Fibroblast of skin of scalp (primary cell): ENCODE measurements at places on chromosomes 5 and 9.

DNA sequence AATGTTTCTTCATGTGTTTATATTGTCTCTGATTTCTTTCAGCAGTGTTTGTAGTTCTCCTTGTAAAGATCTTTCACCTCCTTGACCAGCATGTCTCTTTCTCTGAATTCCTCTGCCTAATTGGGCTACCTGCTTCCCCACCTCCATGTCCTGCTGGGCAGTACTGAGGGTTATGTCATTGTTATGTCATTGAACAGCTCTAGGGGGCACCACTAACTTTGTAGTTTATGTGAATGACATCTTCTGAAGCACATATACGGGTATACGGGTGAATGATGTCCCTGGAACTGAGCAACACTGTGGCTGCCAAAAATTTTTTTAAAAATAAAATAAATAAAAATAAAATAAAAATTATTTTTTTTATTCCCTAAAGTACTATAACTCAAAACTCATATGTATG lies 16.9 kb upstream of the SNCAIP start:
- no peak for DNase-seq

- no peak for DNase-seq
Observed at GRCh38 chr5:32837211-32837610, 126.1 kb downstream of the NPR3 start.

DNA sequence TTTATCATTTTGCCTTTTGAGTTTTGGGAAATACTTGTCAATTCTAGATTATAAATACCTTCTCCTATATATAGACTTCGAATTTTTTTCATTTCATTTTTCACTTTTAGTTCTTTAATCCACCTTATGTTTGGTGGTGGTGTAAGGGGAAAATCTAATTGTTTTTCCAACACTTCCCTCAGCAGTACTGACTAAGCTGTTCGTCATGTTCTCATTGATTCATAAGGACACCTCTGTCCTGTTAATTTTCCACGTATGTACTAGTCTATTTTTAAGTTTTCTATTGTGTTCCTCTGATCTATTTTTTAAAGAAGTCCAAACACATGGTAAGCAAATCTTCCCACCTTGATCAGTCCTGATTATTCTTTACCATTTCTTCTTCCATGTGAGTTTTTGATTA lies 254.2 kb downstream of the SYK start:
- no peak for DNase-seq

DNA sequence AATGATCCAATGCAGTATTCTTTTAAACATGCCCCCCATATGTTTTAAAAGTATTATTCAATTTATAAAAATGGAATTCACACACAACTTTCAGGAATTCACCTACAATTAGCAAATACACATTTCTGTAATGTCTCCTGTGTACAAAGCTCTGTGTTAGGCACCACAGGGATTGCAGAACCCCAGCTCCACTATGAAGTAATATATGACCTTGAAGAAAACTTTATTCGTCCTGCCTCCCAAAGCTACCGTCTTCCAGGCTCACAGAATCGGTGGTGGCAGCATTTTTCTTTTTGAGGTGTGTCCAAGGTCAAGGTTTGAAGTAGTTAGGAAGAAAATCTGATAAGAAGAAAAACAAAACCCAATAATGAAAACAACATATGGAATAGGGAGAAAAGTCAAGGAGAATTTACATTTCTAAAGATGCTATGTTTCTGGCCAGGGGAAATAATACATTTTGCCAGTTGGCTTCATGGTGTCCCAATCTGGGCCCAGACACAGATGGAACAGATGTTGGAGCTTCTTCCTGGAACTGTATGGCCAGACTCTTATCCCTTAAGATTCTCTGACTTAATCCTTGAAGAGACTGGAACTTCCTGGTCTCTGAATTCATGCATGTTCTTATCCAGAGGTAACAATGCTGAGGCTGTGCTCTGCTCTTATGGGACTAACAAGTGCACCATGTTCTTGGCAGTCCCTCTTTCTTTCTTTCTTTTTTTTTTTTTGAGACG lies 22.0 kb upstream of the LVRN start:
- no peak for DNase-seq

DNA sequence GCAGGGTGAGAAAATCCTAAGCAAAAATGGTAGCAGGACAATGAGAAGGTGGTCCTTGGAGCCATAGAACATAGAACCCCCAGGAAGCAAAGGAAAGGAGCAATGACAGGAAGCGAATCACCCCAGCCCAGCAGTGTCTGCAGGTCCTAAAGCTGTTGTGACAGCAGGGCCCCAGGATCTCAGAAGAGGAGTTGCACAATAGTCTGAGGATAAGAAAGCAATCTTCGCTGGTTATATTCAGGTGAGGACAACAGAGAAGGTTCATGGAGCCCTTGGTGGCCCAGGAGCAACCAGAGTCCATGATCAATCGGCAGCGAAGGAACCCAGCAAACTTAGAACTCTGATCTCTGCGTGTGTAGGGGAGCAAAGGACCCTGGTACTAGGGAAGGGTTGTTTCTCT lies 234.8 kb upstream of the IRX2 start:
- DNase-seq: no peak

- no peak for DNase-seq
Observed at GRCh38 chr5:176778921-176779465, 31.4 kb upstream of the UNC5A start.

GRCh38 chr9:38081356-38082108 lies 12.5 kb upstream of the SHB start:
- no peak for DNase-seq

GRCh38 chr5:1012313-1012841 lies 3.8 kb downstream of the NKD2 start:
- no peak for DNase-seq

GRCh38 chr5:71601222-71602026 lies 14.3 kb downstream of the MCCC2 start:
- peak; percentile 86 for DNase-seq

DNA sequence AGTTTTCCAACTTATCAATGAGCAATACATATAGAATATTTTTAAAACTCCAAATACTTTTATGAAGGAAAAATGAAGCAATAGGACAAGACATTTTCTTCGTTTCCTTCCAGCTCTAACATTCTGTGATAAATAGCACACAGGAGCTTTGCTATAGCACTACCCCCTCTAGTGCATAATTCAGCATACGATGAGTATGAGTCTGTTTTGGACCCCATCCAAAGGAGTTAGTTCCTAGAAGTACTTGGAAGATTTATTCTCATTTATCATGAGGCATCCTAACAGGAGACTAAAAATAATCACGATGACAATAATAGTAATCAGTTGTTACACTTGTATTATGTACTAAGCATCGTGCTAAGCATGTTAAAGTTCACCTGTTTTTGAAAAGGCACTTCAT lies 1061.3 kb upstream of the DMAC1 start:
- DNase-seq: peak; percentile 83

DNA sequence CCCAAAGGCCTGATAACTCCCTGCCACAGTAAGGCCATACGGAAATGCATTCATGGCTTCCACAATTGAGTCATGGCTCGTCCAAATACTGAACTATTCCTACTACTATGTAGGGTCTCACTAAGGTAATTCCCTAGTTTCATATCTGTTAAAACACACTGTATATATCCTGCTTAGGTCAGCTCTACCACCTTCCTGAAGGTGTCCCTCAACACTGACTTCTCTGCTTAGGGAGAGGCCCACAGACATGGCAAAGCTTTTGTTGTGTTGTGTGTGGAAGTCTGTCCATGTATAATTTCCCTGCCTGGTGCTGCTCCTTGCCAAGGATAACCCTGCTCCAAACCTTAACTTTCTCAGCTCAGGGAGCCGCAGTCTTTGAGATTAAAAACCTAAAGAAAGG lies 60.4 kb downstream of the GIN1 start:
- DNase-seq: no peak

DNA sequence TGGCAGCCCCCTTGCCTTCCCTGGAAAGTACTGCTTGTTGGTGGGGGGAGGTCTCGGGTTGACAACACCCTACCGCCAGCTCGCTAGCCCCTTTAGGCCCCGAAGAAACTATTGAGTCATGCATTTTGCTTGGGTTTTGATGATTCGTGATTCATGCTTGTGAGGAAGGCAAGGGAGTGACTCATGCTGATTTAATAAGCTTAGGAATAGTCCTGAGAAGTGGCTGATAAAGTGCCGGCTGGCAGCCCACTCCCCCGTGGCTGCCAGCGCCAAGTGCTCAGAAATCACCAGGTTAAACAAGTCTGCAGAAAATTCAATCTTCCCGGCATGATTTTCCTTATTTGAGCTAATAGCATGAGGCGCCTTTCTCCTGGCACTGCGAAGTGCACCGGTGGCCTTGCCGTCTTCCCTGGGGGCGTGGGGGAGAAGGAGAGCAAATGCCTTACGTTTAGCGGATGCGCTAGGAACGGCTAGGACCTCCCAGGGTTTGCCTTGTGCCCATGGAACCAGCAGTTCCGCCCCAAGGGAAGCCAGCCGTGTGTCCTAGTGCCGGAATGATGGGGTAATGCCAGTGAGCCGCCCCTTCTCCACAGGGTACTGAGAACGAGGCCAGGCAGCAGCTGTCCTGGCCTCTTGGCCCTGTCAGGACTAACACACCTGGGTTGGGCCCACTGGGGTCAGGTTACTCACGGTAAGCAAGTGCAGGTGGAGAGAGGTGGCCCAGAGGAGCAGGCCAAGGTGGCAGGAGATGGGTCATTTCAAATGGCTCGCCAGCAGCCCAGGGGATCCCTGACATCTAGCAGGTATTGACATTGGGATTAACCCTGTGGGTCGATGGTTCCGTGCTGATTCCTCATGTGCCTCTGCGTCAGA lies 151.9 kb downstream of the MACROH2A1 start:
- DNase-seq: peak; percentile 92

DNA sequence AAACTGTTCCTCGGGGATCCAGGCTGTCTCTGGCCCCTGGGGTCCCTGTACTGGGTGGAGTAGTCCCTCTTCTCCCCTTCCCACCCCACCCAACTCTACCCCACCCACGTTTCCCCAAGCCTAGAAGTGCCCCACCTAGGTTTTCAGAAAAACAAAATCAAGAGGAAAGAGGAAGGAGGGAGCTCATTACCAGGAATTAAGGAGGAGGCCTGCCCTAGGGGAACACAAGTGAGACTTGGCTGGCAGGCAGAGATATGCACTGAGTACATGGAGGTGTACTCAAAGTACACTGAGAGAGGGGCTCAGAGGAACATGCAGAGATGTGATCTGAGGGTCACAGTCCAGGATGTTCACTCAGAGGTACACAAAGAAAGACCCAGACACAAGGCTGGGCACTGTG lies 10.2 kb downstream of the AQP3 start:
- DNase-seq: no peak

GRCh38 chr9:37618817-37619216 lies 26.4 kb upstream of the TOMM5 start:
- DNase-seq: peak; percentile 51

GRCh38 chr9:92476962-92477361 lies 5.3 kb downstream of the ASPN start:
- no peak for DNase-seq

DNA sequence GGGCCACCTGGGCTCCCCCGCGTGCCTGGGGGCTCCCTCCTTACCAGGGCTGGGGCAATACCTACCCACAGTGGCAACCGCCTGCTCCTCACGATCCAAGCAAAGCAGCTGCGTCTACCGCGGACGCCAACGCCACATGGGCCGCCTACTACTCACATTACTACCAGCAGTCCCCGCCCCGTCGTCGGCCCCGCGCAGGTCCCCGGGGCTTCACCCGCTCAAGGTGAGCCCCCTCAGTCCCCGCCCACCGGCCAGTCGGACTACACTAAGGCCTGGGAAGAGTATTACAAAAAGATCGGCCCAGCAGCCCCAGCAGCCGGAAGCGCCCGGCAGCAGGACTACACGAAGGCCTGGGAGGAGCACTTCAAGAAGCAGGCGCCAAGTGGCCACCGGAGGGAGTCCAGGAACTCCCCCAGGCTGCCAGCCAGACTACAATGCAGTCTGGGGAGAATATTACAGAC lies 106.0 kb upstream of the MTAP start:
- no peak for DNase-seq

- DNase-seq: no peak
Observed at GRCh38 chr5:59728356-59728755, 165.2 kb downstream of the PDE4D start.

- DNase-seq: no peak
Observed at GRCh38 chr9:113533335-113534225, 70.1 kb downstream of the RGS3 start.
